AG10803 (cell line): ENCODE measurements at places on chromosomes 6 and 20.

- DNase-seq, result peak; percentile 71
These were observed 88.6 kb downstream of the PPP1R14C start for GRCh38 chr6:150231525-150231850.

GRCh38 chr6:90739339-90739738, 152.5 kb upstream of the MAP3K7 start:
- no peak for DNase-seq

GRCh38 chr20:45823949-45824835, 2.9 kb downstream of the TNNC2 start:
- peak; percentile 43 for DNase-seq

GRCh38 chr6:113401231-113401630, 455.9 kb upstream of the MARCKS start:
- no peak for DNase-seq

- DNase-seq, result no peak
These were observed 655.7 kb downstream of the EPHA7 start for GRCh38 chr6:92763680-92764079.

GRCh38 chr6:27806981-27807440, 105.2 kb downstream of the OR2B2 start:
- DNase-seq, result peak; percentile 60

GRCh38 chr6:90190752-90191395, 105.8 kb downstream of the BACH2 start:
- no peak for DNase-seq

- DNase-seq, result no peak
These were observed 25.7 kb downstream of the HIVEP1 start for GRCh38 chr6:12037798-12038197.
